ENCODE measurements at places on chromosomes 1 and 21.
A peak's percentile ranks its signal among the peaks of the same experiment; 100 is the strongest.

- no peak for DNase-seq
Observed at GRCh38 chr1:168498956-168499687, 44.7 kb downstream of the XCL2 start.

DNA sequence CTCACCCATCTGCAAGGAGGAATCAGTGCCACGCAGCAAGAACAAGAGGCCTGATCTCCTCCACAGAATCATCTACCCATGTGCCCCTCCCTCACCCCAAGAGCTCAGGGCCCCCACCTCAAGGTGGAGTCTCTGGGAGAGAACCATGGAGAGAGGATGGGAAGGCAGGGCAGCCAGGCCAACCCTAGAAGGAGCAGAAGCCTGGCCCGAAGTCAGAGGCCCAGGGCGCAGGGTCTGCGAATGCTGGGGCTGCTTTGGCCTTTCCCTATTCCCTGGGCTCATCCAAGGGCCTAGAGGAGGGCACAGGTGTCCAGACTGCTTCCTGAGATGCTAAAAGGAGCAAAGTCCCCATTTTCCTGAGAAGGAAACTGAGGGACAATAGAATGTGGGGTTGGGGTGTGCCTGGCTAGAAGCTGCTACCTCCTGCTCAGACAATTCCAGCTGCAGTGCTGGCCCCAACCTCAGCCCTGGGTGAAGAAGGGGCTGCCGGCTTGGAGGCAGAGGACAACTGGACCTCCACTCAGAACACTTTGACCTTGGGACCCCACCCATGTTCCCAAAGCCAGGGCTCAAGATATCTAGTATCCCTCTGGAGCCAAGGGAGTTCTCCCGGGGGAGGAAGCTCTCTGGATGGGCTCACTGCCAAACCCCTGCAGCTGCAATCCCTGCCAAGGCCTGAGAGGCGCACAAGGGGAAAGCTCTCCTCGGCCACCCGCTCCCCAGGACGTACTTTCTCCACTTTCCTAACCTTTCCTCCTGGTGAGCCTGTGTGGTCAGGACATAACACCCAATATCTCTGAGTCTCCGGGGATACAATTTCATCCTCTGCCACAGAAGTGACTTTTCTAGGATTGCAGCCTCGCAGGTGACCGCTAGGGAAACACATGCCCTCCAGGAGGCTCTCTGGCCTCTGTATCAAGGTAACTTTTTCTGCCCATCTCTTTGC lies 16.6 kb upstream of the LEMD1 start:
- DNase-seq: peak; percentile 74

GRCh38 chr1:187943606-187944403 lies 1115.1 kb downstream of the PLA2G4A start:
- DNase-seq: no peak

GRCh38 chr1:232384171-232384883 lies 245.6 kb downstream of the SIPA1L2 start:
- no peak for DNase-seq

- DNase-seq: no peak
Observed at GRCh38 chr1:17251701-17252376, 2.9 kb downstream of the PADI3 start.

GRCh38 chr1:145877923-145878486 lies 7.7 kb downstream of the ANKRD35 start:
- no peak for DNase-seq

DNA sequence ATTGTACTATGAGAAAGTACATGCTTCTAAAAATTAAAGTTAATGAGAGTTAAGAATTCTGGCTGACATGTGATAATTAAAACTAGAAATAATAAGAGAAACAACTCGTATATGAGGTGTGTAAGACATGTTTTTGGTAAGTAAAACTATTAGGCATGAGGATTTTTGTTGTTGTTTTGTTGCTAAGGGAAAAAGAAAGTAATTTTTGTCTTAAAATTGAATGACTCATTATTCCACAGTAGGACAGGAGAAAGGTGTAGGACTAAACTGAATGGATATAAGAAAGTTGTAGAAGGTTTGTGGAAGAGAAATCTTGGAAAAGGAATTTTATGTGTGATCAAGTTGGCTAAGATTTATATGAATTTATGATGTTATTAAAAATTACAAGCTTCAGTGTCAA lies 54.8 kb downstream of the TBX19 start:
- DNase-seq: no peak

- DNase-seq: no peak
Observed at GRCh38 chr1:204033306-204033705, 39.6 kb upstream of the SOX13 start.

DNA sequence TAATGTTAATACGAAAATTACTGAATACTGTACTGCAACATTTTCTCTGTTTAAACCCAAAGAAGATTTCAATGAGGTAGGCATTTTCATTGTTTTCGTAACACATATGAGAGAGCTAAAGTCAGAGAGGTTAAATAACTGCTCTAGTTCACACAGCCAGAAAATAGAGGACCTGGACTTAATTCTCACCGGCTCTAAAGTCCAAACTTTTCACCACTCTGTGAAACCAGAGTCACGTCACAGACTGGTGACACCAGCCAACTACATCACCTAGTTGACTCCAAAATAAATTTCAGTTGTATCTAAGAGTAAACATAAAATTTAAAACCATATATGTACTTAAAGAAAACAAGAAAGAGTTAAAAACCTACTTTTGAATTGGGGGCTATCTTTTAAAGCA lies 146.7 kb downstream of the FCRL5 start:
- DNase-seq: no peak

DNA sequence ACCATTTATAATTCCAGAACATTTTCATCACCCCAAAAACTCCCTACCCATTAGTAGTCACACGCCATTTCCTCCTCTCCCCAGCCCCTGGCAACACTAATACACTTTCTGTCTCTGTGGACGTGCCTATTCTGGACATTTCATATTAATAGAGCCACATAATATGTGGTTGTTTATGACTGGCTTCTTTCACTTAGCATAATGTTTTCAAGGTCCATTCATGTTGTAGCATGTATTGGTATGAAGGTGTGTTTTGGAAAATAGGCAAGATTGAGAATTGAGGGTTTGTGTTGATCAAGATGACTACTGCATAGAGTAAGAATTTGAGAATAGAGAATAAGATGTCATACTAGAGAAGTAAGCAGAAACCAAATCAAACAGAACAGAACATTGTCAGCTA lies 67.5 kb downstream of the ZFYVE9 start:
- DNase-seq: no peak

DNA sequence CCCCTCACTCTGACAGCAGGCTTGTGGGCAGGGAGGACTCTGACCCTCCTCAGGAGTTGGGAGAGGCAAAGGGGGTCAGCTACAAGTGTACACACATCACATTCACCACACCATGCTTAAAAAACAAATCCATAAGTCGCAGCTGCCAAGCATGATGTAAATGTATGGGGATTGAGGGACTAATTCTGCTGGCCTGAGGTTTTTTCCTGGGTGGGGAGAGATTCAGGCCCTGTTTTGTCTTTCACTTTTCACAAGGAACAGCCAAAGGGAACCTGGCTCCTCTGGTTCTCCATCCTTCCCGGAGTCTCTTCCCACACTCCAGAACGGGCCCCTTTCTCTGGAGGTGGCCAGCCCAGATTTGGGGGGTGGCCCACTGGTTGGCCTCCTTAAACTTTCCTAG lies 1.3 kb upstream of the MTARC2 start:
- DNase-seq: no peak

DNA sequence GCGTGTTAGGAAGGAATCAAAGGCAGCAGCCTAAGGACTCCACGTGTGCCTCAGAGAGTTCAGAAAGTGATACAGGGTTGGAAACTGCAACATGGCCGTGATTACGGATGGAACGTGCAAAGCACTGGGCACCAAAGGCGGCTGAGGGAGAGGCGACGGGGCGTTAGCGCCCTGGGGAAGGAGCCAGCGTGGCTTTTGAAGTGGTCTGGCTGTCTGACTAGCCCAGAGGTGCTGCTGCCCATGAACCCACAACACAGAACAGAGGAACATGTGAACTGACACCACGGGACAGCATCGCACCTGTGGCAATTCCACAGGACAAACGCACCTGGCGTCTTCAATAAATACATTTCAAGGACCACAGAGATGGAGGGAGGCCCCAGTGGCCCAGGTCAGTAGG lies 18.0 kb upstream of the TMEM52 start:
- DNase-seq: no peak

DNA sequence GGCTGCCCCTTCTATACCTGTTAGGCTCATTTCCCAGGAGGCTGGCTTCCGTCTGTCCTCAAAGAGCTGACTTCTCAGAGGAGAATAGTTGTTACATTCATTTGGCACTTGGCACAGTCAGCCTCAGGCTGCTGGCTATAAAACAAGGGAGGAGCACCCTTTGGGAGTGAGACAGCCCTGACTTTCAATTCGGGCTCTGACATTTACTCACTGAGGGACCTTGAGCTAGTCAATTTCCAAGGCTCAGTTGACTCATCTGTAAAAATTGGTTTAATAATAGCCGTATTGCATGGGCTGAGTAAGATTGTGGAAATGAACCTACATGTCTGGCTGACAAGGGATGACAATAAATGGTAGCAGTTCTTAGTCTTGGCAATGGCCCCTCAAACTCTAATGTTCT lies 13.7 kb downstream of the ALX3 start:
- DNase-seq: no peak

- no peak for DNase-seq
Observed at GRCh38 chr1:12135612-12136011, 31.2 kb upstream of the TNFRSF1B start.
